ENCODE measurements at places on chromosomes 4 and X. TPM values are rescaled to one million over a fixed set of nuclear protein-coding genes. Genes with fewer than 3 reads are reported as not detected.

FAM53A gene
- 3.6 TPM for total RNA-seq

NPY5R gene
- not detected for total RNA-seq

CT45A2 gene
- total RNA-seq = not detected

MAGEB5 gene
- total RNA-seq = not detected

PHKA2 gene
- total RNA-seq = 52.0 TPM

GRIA3 gene
- total RNA-seq = not detected

- H3K4me3 ChIP-seq = no peak overlapping the region
- H3K36me3 ChIP-seq = no peaks in the 10 kb centered on the region
- H3K27ac ChIP-seq = no peak overlapping the region
- no peaks in the 10 kb centered on the region for H3K27me3 ChIP-seq
Observed at GRCh38 chr4:10891866-10892265, 207.3 kb upstream of the CLNK start.

- no peak overlapping the region for H3K27ac ChIP-seq
- DNase-seq = no peak
- H3K27me3 ChIP-seq = no peaks in the 10 kb centered on the region
Observed at GRCh38 chr4:3768842-3769641, 2.9 kb downstream of the ADRA2C start.

- no peaks in the 10 kb centered on the region for H3K4me1 ChIP-seq
- no peak overlapping the region for H3K4me3 ChIP-seq
- H3K36me3 ChIP-seq = no peaks in the 10 kb centered on the region
- H3K27me3 ChIP-seq = no peaks in the 10 kb centered on the region
Observed at GRCh38 chrX:107485013-107485412, 35.6 kb downstream of the FRMPD3 start.

DNA sequence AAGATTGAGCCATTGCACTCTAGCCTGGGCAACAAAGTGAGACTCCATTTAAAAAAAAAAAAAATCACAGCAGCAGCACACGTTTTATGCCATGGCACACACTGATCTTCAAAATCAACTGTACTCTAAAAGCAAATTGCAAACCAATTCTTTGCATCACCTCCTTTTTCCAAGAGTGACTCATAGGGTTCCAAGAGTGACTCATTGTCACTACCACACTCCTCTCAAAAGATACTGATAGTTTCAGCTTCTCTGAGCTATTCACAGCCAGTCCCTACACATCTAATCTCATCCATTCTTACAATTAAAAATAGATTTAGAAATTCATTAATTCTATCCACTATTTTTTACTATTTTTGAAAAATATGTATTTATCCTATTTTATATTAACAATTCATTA is 1494.9 kb upstream of the AGA start:
- H3K4me3 ChIP-seq = no peak overlapping the region
- no peak for DNase-seq
- H3K27me3 ChIP-seq = no peaks in the 10 kb centered on the region

- no peaks in the 10 kb centered on the region for H3K4me1 ChIP-seq
- H3K4me3 ChIP-seq = no peak overlapping the region
- peaks cover 6% of the 10 kb centered on the region for H3K27me3 ChIP-seq
- no peak for DNase-seq
- H3K27ac ChIP-seq = no peak overlapping the region
Observed at GRCh38 chr4:180060159-180060889, 2182.9 kb upstream of the TENM3 start.

DNA sequence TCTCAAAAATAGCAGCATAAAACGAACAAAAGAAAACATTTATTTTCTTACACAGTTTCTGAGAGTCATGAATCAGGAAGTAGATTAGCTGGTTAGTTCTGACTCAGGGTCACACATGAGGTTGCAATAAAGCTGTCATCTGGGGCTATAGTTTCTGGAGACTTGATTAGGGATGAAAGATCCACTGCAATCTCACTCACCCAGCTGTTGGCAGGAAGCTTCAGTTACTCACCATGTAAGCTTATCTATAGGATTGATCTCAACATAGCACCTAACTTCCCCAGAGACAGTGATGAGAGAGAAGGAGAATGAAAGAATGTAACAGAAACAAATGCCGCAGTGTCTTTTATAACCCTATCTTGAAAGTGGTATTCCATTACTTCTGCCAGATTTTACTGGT is 435.5 kb downstream of the GABRG1 start:
- no peaks in the 10 kb centered on the region for H3K4me1 ChIP-seq
- no peaks in the 10 kb centered on the region for H3K36me3 ChIP-seq
- no peaks in the 10 kb centered on the region for H3K27me3 ChIP-seq
- H3K27ac ChIP-seq = no peak overlapping the region

GRCh38 chr4:150683775-150684350 is 101.9 kb downstream of the MAB21L2 start:
- peaks cover 7% of the 10 kb centered on the region for H3K36me3 ChIP-seq
- H3K27me3 ChIP-seq = no peaks in the 10 kb centered on the region
- no peak for DNase-seq
- H3K4me1 ChIP-seq = no peaks in the 10 kb centered on the region
- H3K27ac ChIP-seq = no peak overlapping the region

- no peaks in the 10 kb centered on the region for H3K27me3 ChIP-seq
- no peak for DNase-seq
- H3K4me3 ChIP-seq = no peak overlapping the region
Observed at GRCh38 chr4:109206620-109207019, 95.8 kb downstream of the COL25A1 start.

DNA sequence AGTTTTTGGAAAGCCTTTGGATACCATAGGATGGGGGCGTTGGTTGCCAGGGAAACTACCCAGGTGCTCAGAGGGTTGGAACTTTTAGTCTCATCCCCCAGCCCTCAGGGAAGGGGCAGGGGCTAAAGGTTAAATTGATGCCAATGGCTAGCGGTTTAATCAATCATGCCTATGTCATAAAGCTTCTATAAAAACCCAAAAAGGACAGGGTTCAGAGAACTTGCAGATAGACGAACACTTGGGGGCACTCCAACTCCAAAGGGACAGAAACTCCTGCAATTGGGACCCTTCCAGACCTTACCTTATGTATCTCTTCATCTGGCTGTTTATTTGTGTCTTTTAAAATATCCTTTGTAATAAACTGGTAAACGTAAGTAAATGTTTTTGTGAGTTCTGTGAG is 30.0 kb upstream of the GPR173 start:
- no peaks in the 10 kb centered on the region for H3K36me3 ChIP-seq
- H3K4me1 ChIP-seq = no peaks in the 10 kb centered on the region
- no peak overlapping the region for H3K4me3 ChIP-seq
- no peaks in the 10 kb centered on the region for H3K27me3 ChIP-seq
- no peak for DNase-seq

- no peak for DNase-seq
- no peaks in the 10 kb centered on the region for H3K27me3 ChIP-seq
- no peak overlapping the region for H3K4me3 ChIP-seq
- no peaks in the 10 kb centered on the region for H3K4me1 ChIP-seq
Observed at GRCh38 chrX:1239681-1240142, 27.3 kb upstream of the CRLF2 start.

DNA sequence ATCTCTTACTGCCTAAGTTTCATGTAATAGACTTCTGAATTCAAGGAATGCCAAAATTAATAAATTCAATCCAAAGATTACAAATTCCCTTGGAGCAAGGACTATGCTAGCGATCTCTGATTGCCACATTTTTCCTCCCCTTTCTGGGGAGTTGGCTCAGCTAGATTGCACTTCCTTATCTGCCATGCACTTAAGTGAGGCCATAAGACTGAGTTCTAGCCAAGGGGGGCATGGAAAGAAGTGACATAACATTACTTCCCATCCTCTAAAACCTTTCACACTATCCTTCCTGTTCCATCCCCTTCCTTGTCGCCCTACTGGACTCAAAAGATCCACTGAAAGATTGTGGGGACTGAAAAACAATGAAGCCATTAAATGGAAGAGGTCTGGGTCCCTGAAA is 53.8 kb upstream of the TXK start:
- no peaks in the 10 kb centered on the region for H3K27me3 ChIP-seq
- no peaks in the 10 kb centered on the region for H3K4me1 ChIP-seq
- H3K4me3 ChIP-seq = no peak overlapping the region
- no peaks in the 10 kb centered on the region for H3K36me3 ChIP-seq
- no peak for DNase-seq

DNA sequence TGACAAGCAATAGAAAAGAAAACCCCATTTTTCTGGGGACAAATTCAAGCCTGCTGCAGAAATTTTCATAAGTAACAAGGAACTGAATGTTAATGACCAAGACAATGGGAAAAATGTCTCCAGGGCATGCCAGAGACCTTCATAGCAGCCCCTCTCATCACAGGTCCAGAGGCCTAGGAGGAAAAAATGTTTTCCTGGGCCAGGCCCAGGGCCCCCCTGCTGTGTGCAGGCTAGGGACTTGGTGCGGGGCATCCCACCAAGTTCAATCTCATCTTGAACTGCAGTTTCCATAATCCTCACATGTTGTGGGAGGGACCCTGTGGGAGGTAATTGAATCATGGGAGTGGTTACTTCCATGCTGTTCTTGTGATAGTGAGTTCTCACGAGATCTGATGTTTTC is 211.5 kb upstream of the GRIA3 start:
- H3K4me1 ChIP-seq = no peaks in the 10 kb centered on the region
- no peaks in the 10 kb centered on the region for H3K36me3 ChIP-seq
- DNase-seq = no peak
- H3K27me3 ChIP-seq = no peaks in the 10 kb centered on the region
- no peak overlapping the region for H3K4me3 ChIP-seq
- no peak overlapping the region for H3K27ac ChIP-seq

DNA sequence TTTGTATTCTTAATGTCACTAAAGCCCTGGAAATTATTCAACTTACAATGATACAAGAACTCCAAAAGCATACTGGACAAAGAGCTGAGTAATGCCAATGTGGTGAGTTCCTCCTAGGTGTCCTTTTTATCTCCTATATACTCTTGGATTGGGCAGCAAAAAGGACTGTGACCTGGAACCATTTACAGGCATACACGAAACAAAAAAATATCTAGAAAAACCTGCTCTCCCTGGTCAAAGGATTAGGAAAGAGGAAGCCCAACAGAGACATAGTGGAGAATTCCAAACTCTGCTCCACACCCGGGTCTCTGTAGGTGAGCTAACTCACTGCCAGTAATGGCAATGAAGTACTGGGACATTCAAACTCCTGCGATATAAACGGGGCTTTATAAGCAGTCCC is 25.3 kb downstream of the SULT1B1 start:
- no peaks in the 10 kb centered on the region for H3K36me3 ChIP-seq
- H3K27me3 ChIP-seq = no peaks in the 10 kb centered on the region
- H3K27ac ChIP-seq = no peak overlapping the region
- H3K4me3 ChIP-seq = no peak overlapping the region
